Chondrocyte (in vitro differentiated cells): ENCODE measurements at places on chromosomes 6 and 20. TPM values are rescaled to one million over a fixed set of nuclear protein-coding genes. Genes with fewer than 3 reads are reported as not detected.

The LGSN gene
- 1.4 TPM in 2 of 3 replicates, not detected in the other for total RNA-seq

DNA sequence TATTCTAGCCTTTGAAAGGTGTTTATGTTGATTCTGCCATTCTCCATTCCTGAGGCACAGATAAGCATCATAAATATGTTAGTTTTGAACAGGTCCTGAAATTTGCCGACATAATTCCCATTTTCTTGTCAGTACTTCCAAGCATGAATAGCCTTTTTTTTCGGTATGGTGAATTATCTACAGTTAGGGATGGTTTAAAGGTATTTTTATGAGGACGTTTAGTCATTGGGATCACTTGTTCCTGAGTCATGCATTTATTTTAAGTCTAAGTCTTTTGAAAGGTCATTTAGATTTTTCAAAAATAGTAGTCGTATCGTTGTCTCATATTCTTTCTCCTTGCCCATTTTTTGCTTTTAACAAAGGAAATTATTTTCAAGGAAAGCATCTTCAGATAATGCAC, 98.7 kb downstream of the PHACTR3 start:
- no peak overlapping the region for H3K4me3 ChIP-seq
- no peak overlapping the region for H3K27ac ChIP-seq
- peaks cover 4% of the 10 kb centered on the region for H3K27me3 ChIP-seq
- H3K4me1 ChIP-seq = no peaks in the 10 kb centered on the region
- DNase-seq = no peak

DNA sequence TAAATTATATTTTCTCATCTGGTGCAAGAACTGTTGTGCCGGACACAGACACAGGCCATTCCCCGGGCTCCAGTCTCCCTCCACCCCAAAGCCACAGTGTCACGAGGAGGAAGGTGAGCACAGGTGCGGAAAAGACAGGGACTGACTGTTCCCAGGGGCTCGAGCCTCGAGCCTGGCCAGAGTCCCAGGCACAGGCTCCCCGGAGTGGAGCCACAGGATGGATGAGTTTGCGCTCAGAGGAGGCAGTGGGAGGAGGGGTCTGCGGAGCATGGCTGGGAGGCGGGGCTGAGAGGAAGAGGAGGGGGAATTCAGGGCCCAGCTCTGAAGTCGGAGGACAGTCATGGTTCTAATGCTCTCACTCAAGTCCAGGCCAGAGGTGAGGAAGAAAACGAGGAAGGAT, 284.8 kb downstream of the SMOC2 start:
- peaks cover 15% of the 10 kb centered on the region for H3K4me1 ChIP-seq
- no peak for DNase-seq
- peaks cover 14% of the 10 kb centered on the region for H3K27me3 ChIP-seq
- H3K4me3 ChIP-seq = no peak overlapping the region
- H3K36me3 ChIP-seq = no peaks in the 10 kb centered on the region
- no peak overlapping the region for H3K27ac ChIP-seq

DNA sequence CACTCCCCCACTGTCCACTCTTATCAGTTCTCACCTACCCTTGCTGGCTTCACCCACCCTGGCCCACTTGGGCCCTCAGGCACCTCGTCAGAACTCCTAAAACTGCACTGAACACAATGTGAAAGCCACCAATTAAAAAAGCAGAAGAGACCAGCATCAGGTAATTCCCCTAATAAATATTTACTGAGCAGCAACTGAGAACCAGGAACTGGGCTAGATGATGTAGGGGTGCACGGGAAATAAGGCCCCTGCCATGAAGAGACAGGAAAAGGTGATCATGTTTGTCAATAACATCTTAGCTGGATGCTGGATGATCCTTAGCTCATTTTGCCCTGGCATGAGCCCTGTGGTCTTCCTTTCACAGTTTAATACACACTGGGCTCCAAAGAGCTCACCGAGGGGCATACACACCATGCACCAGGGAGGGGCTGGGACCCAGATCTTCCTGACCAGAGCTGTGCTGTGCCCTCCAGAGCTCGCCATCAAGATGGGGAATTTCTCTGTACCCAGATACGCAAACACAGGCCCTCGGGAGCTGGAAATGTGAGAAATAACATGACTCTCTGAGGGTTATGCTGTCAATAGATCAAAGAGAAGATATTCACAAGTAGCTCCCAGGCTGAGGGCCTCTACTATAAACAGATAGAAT, 113.6 kb upstream of the SLC22A16 start:
- no peak overlapping the region for H3K27ac ChIP-seq
- DNase-seq = no peak
- H3K36me3 ChIP-seq = no peaks in the 10 kb centered on the region
- H3K4me1 ChIP-seq = no peaks in the 10 kb centered on the region
- no peak overlapping the region for H3K4me3 ChIP-seq

DNA sequence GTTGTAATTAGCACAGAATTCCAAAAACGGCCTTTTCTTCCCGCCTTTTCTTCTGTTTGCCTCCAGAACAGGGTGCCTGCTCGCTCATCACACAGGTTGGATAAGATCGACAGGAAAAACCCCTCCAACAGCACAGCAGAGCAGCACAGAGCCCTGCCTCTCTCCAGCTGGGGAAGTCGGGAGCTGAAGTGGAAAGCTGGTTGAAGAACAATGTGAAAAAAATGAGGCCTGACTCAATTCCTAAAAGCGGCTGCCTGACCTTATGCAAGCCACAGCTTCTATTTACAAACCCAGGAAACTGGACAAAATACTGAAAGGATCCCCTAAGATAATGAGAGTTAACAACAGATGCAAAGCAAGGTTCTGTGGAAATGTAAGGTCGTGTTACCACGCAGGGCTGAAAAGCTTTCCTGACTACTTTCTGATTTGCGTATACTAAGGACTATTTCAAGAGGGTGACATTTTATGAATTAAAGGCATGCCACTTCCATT, 116.9 kb downstream of the TTLL2 start:
- H3K27ac ChIP-seq = no peak overlapping the region
- H3K36me3 ChIP-seq = no peaks in the 10 kb centered on the region
- H3K27me3 ChIP-seq = peaks cover 27% of the 10 kb centered on the region
- H3K4me1 ChIP-seq = peaks cover 3% of the 10 kb centered on the region
